Keratinocyte (primary cell): ENCODE measurements at places on chromosomes 1 and 21.

GRCh38 chr1:20380616-20381035 is 90.0 kb downstream of the VWA5B1 start:
- peak overlapping the region; percentile 35 for H3K4me3 ChIP-seq
- peaks cover 23% of the 10 kb centered on the region for H3K4me1 ChIP-seq
- DNase-seq, result no peak
- H3K36me3 ChIP-seq, result no peaks in the 10 kb centered on the region

- H3K4me3 ChIP-seq, result no peak overlapping the region
- H3K4me1 ChIP-seq, result no peaks in the 10 kb centered on the region
- no peak for DNase-seq
- no peaks in the 10 kb centered on the region for H3K36me3 ChIP-seq
Measured at GRCh38 chr21:39863111-39863510, 4.1 kb upstream of the PCP4 start.

DNA sequence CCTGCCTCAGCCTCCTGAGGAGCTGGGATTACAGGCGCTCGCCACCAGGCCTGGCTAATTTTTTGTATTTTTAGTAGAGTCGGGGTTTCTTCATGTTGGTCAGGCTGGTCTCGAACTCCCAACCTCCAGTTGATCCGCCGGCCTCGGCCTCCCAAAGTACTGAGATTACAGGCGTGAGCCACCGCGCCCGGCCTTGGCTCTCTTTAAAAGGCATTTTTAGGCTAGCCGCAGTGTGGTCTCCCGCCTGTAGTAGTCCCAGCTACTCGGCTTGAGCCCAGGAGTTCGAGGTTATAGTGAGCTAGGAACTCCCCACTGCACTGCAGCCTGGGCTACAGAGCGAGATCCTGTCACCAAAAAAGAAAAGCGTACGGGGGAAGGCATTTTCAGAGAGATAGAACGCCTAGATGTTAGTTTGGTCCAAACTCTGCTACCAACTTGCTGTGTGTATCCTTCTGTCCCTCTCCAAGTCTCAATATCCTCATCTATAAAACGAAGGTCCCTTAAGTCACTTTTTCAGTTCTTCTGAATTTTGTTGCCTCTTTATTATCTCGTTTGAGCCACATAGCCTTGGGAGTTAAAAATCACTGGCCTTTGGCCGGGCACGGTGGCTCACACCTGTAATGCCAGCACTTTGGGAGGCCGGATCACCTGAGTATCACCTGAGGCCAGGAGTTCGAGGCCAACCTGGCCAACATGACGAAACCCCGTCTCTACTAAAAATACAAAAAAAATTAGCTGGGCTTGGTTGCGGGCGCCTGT is 734 bp downstream of the MED18 start:
- peaks cover 11% of the 10 kb centered on the region for H3K36me3 ChIP-seq
- peak overlapping the region; percentile 86 for H3K27ac ChIP-seq
- DNase-seq, result no peak
- peak overlapping the region; percentile 81 for H3K4me3 ChIP-seq
- H3K27me3 ChIP-seq, result no peaks in the 10 kb centered on the region

DNA sequence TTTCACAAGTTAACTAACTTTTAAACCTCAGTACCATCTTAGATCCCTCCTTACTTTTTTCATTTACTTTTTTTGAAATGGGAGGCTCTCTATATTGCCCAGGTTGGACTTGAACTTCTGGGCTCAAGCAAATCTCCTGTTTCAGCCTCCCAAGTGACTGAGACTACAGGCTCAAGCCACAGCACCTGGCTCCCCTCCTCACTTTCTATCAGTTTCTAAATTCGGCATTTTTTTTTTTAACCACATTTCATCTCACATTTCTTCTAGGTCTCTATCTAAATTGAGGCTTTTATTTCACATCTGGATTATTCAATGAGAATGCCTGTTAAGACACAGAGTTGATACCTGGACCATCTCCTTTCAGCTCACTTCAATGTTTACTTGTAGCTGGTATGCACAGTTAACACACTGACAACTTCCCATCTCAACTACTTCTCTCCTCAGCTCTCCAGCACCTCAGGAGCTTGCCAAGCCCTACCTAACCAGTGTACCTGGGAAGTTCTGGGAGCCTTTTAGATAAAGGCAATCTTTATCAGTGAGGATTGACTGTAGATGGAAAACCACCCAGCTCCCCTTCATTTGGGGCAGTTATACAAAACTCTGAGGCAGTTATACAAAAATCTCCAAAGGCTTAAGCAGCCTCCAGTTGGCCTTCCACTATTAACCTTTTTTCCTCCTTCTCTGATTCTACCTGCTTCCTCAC is 3.4 kb downstream of the USP33 start:
- no peak for DNase-seq
- H3K27ac ChIP-seq, result no peak overlapping the region
- H3K36me3 ChIP-seq, result no peaks in the 10 kb centered on the region
- no peak overlapping the region for H3K4me3 ChIP-seq
- H3K4me1 ChIP-seq, result peaks cover 10% of the 10 kb centered on the region

GRCh38 chr1:12549460-12550349 is 68.3 kb downstream of the DHRS3 start:
- no peaks in the 10 kb centered on the region for H3K36me3 ChIP-seq
- H3K4me3 ChIP-seq, result peak overlapping the region; percentile 10
- DNase-seq, result peak; percentile 96
- peaks cover 47% of the 10 kb centered on the region for H3K27me3 ChIP-seq

DNA sequence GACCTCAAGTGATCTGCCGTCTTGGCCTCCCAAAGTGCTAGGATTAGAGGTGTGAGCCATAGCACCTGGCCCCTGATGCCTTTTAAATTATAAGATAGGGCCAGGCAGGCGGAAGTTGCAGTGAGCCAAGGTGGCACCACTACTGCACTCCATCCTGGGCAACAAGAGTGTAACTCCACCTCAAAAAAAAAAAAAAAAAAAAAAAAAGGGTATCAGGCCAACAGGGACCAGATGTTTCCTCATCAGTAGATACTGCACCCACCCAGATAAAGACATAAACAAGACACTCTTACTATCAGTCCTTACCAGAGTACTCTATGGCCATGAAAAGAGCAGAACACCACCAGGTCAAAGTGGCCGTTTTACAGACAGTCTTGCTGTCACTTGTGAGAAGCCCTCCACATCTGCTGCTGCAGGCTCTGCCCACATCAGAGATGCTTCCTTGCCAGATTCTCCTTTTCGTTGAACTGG is 3.3 kb downstream of the C21orf58 start:
- H3K4me1 ChIP-seq, result peaks cover 15% of the 10 kb centered on the region
- no peak for DNase-seq
- H3K27me3 ChIP-seq, result no peaks in the 10 kb centered on the region
- H3K36me3 ChIP-seq, result no peaks in the 10 kb centered on the region
- H3K27ac ChIP-seq, result no peak overlapping the region

GRCh38 chr1:51564124-51564523 is 45.1 kb upstream of the EPS15 start:
- no peaks in the 10 kb centered on the region for H3K27me3 ChIP-seq
- H3K4me3 ChIP-seq, result no peak overlapping the region
- H3K4me1 ChIP-seq, result peaks cover 38% of the 10 kb centered on the region
- DNase-seq, result no peak
- H3K27ac ChIP-seq, result no peak overlapping the region

DNA sequence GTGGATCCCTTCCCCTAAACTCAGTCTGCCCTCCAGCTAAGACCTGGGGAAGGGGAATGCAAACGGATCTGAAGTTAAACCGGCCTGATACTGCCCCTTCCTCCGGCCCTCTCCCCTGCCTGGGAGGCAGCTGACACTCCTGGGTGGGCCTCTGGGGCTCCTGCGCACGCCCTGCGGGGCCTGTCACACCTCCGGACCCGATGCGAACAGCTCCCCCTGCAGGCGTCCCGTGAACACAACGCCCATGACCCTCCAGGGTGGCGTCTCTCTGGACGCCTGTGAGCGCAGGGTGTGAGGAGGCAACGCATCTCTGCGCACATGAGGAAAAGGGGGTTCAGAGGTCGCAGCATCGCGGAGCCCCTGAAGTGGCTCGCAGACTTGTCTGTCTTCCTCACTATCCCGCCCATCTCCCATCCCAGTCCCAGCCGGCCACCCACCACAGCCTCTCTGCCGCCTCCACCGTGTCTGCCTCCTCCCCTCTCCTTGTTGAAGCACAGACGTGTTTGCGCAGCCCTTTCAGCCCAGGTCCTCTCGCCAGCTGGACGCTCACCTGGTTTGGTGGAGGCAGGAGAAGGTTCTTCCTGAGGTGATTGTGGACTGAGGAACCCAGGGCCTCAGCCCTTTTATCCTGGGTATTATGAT is 421 bp upstream of the LCE3A start:
- no peak overlapping the region for H3K4me3 ChIP-seq
- DNase-seq, result no peak
- H3K36me3 ChIP-seq, result no peaks in the 10 kb centered on the region
- H3K4me1 ChIP-seq, result no peaks in the 10 kb centered on the region

DNA sequence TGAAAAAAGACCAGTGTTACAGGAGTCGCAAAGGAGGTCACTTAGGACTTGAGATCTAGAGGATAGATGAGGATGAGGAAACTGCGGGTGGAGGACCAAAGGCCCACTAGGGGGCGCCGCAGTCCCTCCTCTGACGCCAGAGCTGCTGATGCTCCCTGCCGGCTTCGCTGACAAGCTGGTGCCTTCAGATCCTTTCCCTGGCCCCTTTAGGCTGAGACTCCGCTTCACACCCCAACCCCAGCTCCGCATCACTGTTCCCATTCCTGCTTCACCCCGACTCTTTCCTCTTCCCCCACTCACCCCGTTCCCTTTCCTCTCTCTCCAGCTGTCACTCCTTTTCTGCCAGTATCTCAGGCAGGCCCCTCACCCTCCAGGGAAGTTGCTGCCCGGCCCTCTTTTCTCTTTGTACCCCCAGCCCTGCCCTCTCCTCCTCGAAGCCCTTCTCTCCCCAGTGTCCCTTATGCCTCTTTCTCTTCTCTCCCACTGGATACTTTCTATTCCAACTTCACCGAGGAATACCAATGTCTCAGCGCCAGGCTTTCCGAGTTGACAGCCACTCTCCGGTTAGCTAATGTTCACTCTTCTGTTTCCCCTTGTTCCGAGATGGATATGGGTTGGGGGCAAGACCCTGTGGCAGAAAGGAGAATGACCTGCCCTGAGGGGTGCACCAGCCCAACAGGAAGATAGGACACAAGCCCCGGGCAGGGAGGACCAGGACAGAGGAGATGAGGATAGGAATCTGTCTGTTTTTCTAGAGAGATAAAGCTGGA is 4.5 kb downstream of the KCNJ9 start:
- H3K36me3 ChIP-seq, result peaks cover 1% of the 10 kb centered on the region
- no peak for DNase-seq
- H3K4me1 ChIP-seq, result peaks cover 5% of the 10 kb centered on the region
- H3K4me3 ChIP-seq, result no peak overlapping the region
